Left colon (tissue), 2 donors: ENCODE measurements at places on chromosomes 3 and 15.

- no peak for DNase-seq
Measured at GRCh38 chr15:80523746-80524145, 119.6 kb downstream of the ARNT2 start.

DNA sequence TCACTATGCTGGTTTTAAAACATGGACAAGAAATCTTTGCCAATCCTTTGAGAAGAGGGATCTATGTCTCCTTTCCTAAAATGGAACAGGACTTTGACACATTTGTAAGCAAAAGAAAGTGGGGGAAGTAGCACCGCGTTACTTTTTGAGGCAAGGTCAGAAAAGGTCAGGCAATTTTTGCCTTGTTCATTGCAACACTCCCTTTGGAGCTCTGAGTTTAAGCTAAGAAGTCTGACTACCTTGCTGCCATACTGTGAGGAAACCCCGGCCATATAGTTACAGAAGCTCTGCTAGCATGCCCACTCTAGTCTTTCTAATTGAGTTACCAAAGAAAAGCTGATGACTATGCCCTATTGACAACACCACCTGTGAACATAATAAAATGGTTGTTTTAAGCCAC, 1.4 kb downstream of the FAM227B start:
- no peak for DNase-seq

GRCh38 chr3:24853685-24854490, 359.2 kb upstream of the THRB start:
- no peak for DNase-seq

- no peak for DNase-seq
Measured at GRCh38 chr3:152834191-152834775, 648 bp upstream of the P2RY1 start.
